CD4-positive, alpha-beta T cell treated with Interleukin-6 at 100 ng/mL for 8 hours (primary cell): ENCODE measurements at places on chromosomes 6 and 20.
A peak's percentile ranks its signal among the peaks of the same experiment; 100 is the strongest.

GRCh38 chr20:1632178-1632577, 12.4 kb upstream of the SIRPB1 start:
- DNase-seq = no peak

GRCh38 chr6:165766457-165766856, 103.4 kb upstream of the PDE10A start:
- no peak for DNase-seq

GRCh38 chr6:110875548-110876169, 1.1 kb downstream of the AMD1 start:
- peak; percentile 44 for DNase-seq

GRCh38 chr20:9344083-9344920, 170.1 kb upstream of the LAMP5 start:
- no peak for DNase-seq

GRCh38 chr6:131199568-131200272, 64.5 kb downstream of the AKAP7 start:
- peak; percentile 87 for DNase-seq

DNA sequence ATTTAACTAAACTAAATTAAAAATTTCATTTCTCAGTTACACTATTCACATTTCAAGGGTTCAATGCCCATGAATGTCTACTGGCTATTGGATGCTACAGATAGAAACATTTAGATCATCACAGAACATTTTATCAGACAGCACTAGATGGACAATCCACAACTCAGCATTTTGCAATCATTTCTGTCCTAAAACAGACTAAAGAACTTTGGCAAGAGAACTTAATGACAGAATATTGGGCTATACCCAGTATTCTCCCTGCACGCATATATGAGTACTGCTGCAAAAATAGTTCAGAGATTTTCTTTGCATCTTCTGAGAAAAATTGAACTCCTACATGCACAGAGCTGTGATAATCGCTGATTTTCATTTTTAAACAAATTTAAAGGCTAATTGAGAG, 36.1 kb upstream of the FBXO30 start:
- DNase-seq = no peak

GRCh38 chr6:87907521-87907920, 140.1 kb upstream of the SPACA1 start:
- no peak for DNase-seq

DNA sequence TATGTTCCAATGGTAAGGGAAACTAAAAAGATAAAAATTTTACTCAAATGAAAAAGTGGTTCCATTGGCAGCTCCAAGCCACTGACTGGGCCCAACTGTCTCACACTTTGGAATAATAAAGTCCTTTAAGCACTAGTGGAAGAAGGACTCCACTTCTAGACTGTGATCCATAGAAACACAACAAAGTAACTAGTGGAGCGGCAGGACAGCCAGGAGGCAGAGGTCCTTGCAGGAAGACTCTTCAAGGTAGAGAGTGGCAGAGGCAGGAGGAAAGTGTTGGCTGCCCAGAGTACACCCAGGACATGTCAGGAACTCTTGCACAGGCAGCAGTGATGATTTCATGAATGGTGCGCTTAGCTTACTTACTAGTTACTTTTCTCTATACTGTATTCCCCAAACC, 65.0 kb upstream of the CCN6 start:
- no peak for DNase-seq

- DNase-seq = no peak
Observed at GRCh38 chr6:129844118-129844891, 16.8 kb downstream of the TMEM244 start.

GRCh38 chr6:75581231-75581630, 20.4 kb upstream of the SENP6 start:
- DNase-seq = no peak

- no peak for DNase-seq
Observed at GRCh38 chr6:116159782-116160524, 34.0 kb upstream of the COL10A1 start.
